MCF 10A (cell line): ENCODE measurements at places on chromosomes 5 and 9. TPM values are rescaled to one million over a fixed set of nuclear protein-coding genes. Genes with fewer than 3 reads are reported as not detected.
A peak's percentile ranks its signal among the peaks of the same experiment; 100 is the strongest.

- no peak for DNase-seq
Observed at GRCh38 chr5:55096182-55096581, 6.3 kb upstream of the GZMA start.

DNA sequence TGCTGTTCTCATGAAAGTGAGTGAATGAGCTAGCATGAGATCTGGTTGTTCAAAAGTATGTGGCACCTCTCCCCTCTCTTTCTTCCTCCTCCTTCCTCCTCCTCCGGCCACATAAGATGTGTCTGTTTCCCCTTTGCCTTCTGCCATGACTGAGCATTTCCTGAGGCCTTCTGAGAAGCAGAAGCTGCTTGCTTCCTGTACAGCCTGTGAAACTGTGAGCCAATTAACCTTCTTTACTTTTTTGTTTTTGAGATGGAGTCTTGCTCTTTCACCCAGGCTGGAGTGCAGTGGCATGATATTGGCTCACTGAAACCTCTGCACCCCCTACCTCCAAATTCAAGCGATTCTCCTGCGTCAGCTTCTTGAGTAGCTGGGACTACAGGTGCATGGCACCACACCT lies 6.1 kb downstream of the S100Z start:
- DNase-seq: no peak

- DNase-seq: no peak
Observed at GRCh38 chr9:78112004-78112403, 80.4 kb upstream of the GNAQ start.

Gene ANKRD33B
- total RNA-seq: 3.1 TPM in 2 replicates

DNA sequence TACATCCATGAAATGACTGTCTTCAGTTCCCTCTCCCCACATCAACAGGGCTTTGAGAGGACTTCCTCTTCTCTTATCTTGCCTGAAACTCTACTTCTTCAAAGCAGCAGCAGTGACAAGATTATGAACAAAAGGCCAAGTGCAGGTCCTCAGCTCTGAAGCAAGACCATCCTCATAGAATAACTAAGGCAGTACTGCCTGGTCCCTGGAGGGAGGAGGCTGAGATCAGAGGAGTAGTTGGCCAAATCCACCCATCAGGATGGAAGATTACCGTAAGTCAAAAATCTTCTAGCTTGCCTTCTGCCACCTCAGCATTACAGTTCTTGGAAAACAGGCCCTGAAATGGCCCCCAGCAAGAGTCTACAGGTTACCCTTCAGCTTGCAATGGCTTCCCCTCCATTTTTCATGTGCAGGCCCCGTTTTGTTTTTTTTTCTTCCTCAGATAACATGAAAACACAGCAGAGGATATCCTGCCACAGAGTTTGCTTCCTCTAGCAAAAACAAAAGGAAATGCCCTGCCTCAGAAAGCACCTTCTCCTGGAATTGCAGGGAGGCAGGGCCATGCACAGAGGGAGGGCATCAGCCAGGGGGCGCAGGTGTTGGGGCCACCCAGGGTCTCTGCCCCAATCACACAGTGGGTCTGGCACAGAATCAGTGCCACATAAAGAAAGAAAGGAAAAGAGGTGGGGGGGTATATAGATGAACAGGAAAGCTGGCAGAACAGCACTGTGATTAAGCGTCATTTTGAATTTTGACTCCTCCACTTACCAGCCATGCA lies 40.0 kb downstream of the KLHL3 start:
- no peak for DNase-seq

- peak; percentile 55 for DNase-seq
Observed at GRCh38 chr5:114237766-114238165, 124.1 kb upstream of the KCNN2 start.

- DNase-seq: peak; percentile 88
Observed at GRCh38 chr5:72314571-72315172, 5.4 kb downstream of the MRPS27 start.

- no peak for DNase-seq
Observed at GRCh38 chr9:112548836-112549595, 62.4 kb downstream of the KIAA1958 start.

DNA sequence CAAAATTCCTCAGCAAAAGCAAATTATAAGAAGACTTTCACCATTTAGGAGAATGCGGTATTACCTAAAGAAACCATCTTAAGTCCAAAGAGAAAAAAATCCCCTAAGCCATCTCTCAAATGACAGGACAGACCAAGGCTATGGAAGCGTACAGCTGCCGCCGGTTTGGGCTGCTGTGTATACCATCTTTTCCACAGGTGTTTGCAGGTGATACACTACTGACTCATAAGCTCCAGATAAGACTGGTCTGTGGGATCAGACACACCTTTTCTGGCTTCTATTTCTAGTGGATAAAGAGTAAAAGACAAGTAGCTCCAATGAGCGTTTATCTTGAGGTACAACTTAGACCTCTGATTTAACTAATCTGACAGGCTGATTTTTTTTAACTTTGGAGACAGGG lies 7.7 kb downstream of the CDKN2AIPNL start:
- DNase-seq: peak; percentile 52

DNA sequence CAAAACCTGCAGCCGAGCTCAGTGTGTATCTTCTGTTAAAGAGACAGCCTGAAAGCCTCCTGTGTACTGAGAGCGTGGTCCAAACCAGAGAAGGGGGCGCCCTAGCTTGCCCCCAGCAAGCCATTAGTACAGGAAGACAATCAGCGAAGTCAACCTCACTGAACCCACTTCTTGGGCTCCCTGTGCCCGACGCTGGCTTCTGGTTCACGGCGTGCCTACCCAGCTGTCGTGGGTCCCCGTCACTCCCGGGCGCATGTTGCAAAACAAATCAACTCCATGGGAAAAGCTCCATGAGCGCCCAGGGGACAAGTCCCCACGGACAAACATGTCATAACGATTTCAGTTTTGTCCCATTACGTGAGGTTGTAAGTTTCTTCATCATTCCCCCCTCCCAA lies 326.9 kb downstream of the SH3GL2 start:
- no peak for DNase-seq

- peak; percentile 83 for DNase-seq
Observed at GRCh38 chr5:158976035-158976434, 123.7 kb downstream of the EBF1 start.

- DNase-seq: no peak
Observed at GRCh38 chr5:73506459-73506955, 8.3 kb downstream of the BTF3 start.

DNA sequence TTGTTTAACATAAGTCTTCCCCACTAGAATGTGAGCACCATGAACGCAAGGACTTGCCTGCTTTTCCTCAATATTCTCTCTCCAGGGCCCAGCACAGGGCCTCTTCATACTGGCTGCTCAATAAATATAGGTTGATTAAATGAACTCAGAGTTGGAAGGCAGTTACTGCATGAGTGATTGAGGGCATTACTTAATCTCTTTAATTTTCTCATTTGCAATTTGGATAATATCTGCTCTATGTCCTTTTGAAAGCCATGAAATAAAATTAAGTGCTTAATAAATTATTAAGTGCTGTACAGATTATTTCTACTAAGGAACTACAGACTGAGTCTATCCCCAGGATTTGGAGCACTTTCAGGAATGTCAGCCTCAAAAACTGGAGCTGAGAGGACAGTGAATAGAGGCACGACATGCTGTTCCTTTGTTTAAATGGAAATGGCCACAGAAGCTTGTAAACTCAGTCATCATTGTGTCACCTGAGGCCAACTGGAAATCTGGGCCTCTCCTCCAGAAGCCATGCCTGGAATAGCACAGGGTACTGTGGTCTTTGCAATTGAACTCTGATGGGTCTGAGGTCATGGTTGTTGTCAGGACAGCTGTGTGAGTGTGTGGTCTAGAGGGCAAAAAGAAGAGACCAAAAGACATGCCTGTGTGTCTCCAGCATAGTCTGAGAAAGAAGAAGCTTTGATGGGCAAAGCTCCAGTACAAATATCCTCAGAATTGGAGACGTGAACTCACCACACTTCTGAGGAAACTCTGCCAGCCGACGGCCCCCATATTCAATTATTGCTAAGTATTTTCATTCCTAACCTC lies 86.1 kb downstream of the SH3TC2 start:
- DNase-seq: peak; percentile 62

Gene CSF2
- total RNA-seq: not detected in 2 replicates

- DNase-seq: no peak
Observed at GRCh38 chr5:104733063-104733669, 1170.6 kb upstream of the NUDT12 start.

DNA sequence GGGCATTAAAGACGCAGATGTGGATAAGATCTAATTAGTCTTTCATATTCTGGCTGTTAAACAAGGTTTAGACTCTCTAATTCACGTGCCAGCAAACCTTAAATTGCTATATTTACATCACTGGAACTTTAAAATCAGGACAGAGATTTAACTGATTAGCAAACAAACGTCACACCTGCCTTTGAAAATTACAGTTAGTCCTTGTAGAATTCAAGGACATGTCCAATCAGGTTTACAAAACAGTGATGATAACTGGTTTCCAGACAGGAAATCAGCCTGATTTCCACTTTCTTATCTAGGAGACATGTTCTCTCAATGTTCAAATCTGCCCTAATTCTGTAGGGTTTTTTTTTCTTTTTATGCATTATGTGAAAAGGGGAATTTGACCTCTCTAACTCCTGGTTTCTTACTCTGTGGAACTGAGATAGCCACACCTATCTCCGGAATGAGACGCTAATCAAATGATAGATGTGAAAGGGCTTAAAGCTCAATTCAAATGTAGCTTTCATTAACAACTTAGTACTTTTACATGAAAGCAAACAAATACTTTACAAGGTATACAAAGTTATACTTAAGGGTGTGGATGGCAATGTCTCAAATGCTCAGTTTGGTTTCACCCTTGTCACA lies 26.5 kb downstream of the SPINK5 start:
- no peak for DNase-seq

DNA sequence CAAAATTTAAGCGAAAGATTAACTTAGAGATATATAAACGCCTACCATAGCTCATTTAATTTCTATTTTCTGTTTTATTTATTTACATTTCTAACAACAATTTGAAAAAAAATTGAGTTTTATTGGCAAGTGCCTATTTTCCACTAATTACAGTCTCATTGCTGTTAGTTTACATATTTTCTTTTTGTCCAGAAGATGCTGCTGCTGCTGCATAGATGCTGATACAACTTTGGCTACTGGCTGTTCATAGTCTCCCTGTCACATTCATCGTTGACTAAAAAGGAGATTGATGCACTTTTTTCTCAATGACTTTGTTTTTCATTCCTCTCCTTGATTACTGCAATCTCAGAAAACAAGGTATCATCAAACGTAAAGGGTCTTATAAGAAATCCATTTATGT lies 235.4 kb downstream of the CDH9 start:
- DNase-seq: no peak

DNA sequence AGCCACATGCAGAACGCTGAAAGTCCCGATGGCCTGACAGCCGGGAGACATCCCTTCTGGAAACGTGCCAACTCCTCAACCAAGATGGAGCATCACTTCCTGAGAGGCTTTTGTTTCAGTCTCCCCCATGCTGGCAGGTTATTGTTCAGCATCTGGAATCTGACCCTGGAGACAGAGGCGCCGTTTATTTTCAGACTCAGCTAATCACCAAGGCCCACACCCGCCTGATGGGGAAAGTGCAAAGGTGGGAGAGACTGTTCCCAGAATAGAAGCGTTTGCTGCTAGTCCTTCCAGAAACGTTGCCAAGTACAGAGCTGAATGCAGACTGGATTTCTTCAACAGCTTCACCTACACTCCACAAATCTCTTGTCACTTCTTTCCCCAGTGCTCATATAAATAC lies 41.8 kb upstream of the S1PR3 start:
- DNase-seq: peak; percentile 72

- DNase-seq: no peak
Observed at GRCh38 chr5:170006021-170006420, 25.7 kb upstream of the INSYN2B start.

Gene IQGAP2
- total RNA-seq: 0.93 and 1.5 TPM in 2 replicates

Gene RAPGEF6
- 20.5 and 23.4 TPM in 2 replicates for total RNA-seq

Gene NSUN2
- total RNA-seq: 89.6 and 95.7 TPM in 2 replicates

Gene DEPDC1B
- total RNA-seq: 6.0 and 11.3 TPM in 2 replicates

Gene PLCXD3
- not detected in 2 replicates for total RNA-seq

- DNase-seq: peak; percentile 49
Observed at GRCh38 chr5:150616024-150616470, 24.4 kb upstream of the SYNPO start.

- DNase-seq: no peak
Observed at GRCh38 chr9:87372356-87372851, 125.3 kb upstream of the DAPK1 start.

GRCh38 chr5:53038196-53038847 lies 49.2 kb downstream of the ITGA2 start:
- peak; percentile 87 for DNase-seq

- no peak for DNase-seq
Observed at GRCh38 chr5:19874811-19875210, 113.2 kb downstream of the CDH18 start.

- DNase-seq: peak; percentile 97
Observed at GRCh38 chr5:169161022-169161680, 139.8 kb downstream of the SLIT3 start.

Gene SHISAL2B
- total RNA-seq: not detected in 2 replicates

GRCh38 chr9:33378121-33378795 lies 24.1 kb downstream of the AQP7 start:
- DNase-seq: no peak

DNA sequence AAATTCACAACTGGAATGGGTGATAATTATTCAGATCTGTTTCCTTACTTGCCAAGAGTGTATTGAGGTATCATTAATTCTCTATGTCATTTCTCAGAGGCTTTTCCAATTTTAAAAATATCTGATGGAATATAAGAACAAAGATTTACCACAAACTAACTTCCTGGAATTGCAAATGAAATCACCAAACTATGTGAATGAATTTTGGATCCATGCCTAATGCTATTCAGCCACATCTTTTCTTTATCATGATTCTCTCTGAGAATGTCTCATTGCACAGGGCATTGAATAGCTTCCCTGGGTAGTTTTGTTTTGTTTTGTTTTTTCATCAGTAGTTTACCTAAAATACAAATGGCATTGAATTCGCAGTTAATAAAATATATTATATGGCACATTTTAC lies 146.9 kb upstream of the FBN2 start:
- DNase-seq: no peak

DNA sequence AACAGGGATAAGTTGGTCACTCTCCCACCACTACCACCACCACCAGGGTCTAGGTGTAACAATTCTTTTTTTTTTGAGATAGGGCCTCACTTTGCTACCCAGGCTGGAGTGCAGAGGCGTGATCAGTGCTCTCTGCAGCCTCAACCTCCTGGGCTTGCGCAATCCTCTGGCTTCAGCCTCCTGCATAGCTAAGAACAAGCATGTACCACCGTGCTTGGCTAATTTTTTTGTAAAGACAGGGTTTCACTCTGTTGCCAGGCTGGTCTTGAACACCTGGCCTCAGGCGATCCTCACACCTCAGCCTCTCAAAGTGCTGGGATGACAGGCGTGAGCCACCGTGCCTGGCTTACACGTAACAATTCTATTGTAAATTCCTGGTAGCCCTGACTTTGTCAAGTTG lies 27.5 kb downstream of the CORO2A start:
- no peak for DNase-seq

- no peak for DNase-seq
Observed at GRCh38 chr5:173715607-173716006, 99.2 kb upstream of the BOD1 start.
